Foreskin fibroblast (primary cell): ENCODE measurements at places on chromosomes 7 and 10.
A peak's percentile ranks its signal among the peaks of the same experiment; 100 is the strongest.

DNA sequence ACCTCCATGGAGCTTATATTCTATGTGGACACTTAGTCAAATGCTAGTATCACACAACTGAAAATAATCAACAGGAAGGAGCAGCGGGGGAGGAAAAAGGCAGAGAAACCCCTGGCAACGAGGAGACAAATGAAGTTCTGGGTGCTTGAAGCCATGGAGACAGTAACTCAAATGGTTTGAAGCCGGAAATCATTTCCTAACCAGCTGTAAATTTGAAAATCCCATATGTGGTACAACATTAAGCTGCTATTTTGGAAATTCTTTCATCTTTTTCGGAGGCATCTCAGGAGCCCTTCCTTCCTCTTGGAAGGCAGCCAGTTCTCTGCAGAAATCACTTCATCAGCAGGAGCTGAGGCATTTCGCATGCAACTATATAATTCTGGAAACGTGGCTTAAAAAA, 91.4 kb downstream of the PPP1R3C start:
- DNase-seq = peak; percentile 61

- no peak for DNase-seq
Measured at GRCh38 chr7:101232141-101232850, 5.3 kb downstream of the CLDN15 start.

DNA sequence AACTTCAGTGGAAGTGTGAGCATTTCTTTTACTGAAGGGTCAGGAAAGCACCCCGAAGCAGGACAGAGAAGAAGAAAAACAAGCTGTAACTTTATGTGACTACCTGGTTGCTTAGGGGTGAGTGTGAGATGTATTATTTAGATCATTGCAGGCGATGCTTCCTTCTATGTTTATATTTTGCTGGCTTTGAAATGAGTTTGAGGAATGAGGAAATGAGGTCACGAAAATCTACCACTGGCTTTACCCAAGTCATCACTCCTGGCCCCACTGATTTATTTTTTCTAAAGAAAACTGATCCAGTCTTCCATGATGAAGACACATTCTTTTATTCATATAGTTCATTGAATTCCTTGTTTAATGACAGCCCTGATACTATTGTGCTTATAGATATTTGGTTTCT, 716.6 kb upstream of the FZD8 start:
- no peak for DNase-seq

DNA sequence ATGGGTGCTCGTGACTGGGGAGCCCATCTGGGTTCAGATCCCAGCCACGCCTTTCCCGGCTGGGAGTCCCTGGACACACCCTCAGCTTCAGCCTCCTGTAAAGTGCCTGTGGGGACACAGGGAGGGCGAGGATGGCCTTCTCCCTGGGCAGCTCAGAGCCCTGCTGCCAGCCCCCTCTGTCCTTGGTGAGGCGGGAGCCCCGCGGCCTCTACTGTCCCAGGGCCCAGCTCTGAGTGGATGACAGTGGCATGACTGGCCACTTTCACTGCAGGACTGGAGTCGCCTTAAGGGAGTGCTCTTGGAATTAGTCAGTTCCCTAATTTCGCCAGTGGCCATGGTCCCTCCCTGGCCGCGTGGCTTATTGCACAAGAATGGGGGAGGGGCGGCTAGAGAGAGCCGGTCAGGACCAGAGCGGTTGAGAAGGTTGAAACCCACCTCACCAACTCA, 4.6 kb downstream of the BRI3 start:
- DNase-seq = peak; percentile 80

DNA sequence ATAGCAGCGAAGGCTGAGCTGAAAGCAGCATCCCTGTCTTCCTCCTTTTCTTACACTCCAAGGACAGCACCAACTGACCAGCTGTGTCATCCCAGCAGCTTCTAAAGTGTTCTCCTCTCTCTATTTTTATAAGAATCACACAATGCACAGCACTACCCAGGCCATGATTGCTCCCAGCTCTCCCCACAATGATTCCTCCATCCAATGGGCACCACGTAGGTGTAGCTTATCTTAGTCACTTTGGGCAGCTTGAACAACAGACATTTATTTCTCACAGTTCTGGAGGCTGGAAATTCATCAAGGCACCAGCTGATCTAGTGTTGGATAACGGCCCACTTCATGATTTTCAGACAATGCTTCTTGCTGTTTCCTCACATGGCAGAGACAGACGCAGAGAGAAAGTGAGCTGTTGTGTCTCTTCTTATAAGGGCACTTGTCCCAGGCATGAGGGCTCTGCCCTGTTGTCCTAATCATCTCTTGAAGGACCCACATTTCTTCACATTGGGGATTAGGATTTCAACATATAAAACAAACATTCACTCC, 92.0 kb upstream of the CDC14C start:
- no peak for DNase-seq

DNA sequence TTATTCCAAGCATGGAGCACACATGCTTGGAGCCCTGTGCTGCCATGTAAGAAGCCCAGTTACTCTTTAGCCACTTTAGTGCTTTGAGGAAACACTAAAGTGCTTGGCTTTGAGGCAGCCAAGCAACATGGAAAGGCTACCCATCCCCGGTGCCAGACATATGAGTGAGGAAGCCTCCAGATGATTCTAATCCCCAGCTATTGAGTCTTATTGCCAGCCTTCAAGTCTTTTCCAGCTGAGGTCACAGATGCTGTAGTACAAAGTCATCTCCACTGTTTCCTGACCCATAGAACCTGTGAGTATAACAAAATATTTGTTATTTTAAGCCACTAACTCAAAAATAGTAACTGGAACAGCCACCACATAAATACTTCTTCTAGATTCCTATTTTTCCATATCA, 91.4 kb upstream of the CYP26C1 start:
- DNase-seq = peak; percentile 74

GRCh38 chr7:12508554-12508953, 62.0 kb upstream of the SCIN start:
- DNase-seq = no peak
